Head of caudate nucleus (tissue), 42 donors: ENCODE measurements at places on chromosomes 16 and 17.

- no peak for DNase-seq
Measured at GRCh38 chr17:70629902-70630301, 460.6 kb downstream of the KCNJ2 start.

- DNase-seq = no peak
Measured at GRCh38 chr16:6969594-6969993, 363.1 kb upstream of the RBFOX1 start.

GRCh38 chr16:70750893-70751467, 50.0 kb downstream of the VAC14 start:
- no peak for DNase-seq

GRCh38 chr16:68512183-68512582, 26.9 kb upstream of the ZFP90 start:
- DNase-seq = no peak

DNA sequence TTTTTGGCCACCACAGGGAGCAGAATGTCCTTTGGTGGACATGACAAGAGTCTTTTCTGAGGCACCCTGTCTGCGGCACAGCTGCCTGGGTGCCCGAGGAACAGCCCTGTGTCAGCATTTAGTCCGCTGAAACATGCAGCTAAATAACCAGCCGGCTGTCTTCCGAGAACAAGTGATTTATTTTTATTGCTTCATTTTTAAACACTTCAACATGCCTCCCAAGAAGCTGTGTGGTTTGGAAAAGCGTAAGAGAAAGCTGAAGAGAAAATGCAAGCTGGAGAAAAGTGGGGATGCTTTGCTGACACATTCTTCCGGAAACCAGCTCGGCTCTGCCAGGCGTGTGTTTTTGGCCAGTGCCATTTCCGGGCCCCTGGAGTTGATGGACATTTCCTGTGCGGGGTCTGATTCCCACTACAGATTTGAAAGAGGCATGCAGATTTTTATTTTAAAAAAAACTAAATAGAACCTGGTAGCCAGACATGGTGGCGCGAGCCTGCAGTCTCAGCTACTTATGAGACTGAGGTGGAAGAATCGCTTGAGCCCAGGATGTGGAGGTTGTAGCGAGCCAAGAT, 94.7 kb downstream of the SEC14L1 start:
- DNase-seq = no peak

DNA sequence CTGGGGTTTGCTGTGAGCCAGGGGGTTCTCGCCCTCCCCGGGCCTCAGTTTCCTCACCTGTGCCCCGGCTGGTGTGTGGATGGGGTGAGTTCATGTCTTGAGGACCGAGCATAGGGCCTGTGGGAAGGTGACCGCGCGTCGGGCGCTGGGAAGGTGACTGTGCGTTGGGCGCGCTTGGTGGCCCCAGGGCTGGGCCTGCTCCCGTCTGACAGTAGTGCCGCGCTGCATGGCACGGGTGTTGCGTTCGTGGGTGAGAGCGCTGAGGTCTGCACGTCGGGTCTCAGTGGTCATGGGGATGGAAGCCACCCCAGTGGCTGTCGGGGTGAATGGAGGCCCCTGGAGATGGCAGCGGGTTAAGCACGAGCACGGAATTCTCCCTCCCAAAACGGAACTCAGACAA, 9.2 kb downstream of the ASPSCR1 start:
- DNase-seq = no peak

DNA sequence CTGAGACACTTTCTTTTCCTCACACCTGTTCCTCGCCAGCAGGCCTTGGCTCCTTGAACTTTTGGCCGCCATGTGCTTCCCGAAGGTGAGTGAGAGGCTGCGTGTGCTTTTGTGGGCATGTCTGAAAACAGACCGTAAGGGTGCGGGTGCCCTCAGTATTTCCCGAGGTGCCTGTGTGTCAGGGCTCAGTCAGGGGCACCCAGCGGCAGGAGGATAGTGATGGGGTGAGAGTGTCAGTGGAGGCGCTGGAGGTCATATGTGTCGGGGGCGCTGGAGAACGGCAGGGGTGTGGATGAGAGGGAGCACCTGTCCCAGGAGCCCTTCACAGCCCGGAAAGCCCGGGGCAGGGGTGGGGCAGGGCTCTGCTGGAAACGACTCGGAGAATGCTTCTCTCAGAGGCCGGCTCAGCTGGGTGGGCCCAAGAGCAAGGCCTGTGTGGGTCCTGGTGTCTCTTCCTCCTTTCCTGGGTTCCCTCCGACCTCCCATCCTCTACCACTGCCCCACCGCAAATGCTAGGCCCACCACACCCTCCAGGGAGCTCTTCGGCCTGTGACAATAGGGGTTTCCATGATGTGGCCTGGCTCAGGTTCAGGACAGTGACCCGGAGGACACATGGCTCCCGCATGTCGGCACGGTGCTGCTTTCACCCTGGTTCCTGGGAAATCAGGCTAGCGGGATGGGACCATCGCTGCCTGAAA, 451 bp downstream of the IL32 start:
- DNase-seq = no peak

DNA sequence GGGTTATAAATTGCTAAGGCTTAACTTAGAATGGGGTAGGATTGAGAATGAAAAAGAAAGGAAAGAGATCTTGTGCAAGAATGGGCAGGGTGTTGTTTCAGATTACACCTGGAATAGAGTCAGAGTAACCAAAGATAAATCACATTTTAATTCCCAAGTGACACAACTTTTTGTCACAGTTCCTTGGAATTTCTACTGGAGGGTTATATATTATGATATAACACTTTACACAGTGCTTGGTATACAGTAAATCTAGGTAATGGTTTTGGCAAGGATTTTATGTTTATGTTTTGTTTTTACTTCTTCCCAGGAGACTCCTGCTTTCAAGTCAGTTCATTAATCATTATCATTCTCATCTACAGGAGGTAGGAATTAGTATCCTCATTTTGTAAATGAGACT, 115.7 kb upstream of the KCNJ16 start:
- DNase-seq = no peak

DNA sequence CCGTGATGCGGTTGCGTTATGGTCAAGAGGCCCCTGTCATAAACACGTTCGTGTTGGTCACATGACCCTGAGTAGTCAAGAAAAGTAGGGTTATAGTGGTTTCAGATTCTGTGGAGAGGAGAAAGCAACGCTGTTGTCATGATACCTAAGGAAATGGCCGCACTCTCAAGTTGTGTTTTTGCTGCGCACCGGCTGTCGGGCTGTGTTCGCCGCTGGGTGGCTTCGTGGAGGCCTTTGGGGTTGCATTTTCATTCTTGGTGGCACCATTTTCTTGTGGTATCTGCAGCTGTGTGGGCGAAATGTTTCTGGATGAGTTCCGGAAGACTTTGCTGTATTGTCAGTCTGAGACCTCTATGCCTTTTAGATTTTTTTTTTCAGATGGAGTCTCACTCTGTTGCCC, 35.0 kb downstream of the DEF8 start:
- no peak for DNase-seq

- DNase-seq = no peak
Measured at GRCh38 chr16:85239871-85240270, 127.6 kb upstream of the CIBAR2 start.

DNA sequence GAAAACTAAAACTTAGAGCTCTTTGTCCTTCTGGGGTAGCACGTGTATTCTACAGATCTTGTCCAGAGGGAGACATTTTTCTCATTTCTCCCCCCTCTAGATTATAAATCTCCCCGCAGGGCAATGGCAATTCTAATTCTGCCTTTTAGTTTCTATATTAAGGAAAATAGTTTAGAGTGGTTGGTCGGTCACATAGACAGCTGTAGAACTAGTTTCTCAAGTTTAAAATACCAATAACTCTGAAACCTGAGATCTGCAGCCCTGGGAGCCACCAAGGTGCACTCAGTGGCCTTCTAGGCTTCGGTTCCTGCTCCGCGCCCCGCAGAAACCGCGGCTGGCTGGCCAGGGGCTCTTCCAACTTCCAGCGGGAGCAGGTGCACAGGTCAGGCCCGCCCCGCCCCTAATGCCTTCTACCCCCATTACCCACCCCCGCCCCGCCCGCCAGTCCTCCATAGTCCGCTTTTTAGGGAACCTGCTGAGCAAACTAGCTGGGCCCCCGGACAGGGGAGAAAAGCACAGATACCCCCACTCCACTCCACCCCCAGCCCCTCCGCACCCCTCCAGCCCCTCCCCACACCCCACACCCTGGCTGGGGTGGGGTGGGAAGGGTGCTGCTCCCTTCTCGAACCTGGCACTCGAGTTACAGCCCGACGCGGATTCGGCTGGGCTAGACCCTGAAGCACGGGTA, 431 bp downstream of the SLFN11 start:
- no peak for DNase-seq

GRCh38 chr16:83706394-83706793, 101.4 kb upstream of the HSBP1 start:
- DNase-seq = no peak

DNA sequence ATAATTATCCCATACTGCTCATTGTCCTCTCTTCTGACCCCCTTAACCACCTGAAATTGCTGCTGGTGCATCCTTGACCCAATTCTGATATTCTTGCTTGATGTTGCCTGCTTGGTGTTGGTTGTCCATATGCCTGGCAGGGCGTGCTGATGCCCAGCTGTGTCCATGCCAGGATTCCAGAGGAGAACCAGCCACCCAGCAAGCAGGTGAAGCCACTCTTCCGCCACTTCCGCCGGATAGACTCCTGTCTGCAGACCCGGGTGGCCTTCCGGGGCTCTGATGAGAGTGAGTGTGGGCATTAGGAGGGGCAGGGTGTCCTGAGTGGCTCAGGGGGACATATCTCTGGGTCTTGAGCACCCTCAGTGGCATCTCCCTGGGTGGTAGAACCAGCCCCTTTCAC, 11.4 kb downstream of the RAPGEFL1 start:
- DNase-seq = no peak

DNA sequence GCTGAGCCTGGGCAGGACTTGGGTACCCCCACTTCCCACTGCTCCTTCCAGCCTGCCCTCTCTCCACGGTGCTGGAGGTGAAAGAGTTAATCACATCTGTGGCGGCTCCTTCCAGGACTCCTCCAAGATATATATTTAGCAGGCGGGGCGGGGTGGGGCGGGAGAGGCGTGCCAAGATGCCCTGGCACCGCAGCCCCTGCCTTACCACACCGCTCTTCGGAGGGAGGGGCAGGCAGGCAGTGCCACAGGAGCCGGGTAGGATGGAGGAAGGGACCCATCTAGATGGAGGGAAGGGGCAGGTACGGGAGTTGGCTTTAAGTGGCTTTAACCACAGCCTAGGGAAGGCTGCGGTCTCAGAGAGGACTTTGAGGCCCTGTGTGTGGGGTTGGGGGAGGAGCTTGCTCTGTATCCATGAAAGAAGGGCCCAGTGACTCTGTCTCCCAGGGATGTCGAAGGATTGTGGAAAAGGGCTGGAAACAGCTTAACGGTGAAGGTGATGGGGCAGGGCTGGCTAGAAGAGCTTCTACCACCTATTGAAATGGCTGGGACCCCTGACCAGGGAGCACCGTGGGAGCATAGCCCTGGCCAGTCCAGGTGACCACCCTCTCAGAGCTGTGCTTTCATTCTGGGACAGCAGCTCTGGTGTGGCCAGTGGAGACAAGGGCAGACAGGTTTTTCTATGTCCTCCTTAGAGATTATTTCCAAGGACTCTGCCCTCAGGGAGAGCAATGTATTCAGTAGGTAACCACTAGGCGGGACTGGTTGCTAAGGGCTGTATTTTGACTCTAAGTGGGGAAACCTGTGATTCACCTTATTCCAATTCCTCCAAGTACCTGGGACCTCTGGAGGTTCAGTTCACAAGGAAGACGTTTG, 13.0 kb downstream of the GPR142 start:
- DNase-seq = no peak

- no peak for DNase-seq
Measured at GRCh38 chr17:66675991-66676371, 158.9 kb upstream of the CACNG5 start.

GRCh38 chr17:7043497-7044198, at the start of gene SLC16A11:
TSS of gene SLC16A11 (minus strand) at chr17:7044092. CDS start at chr17:7043513, 579 bp downstream.
- DNase-seq = peak; percentile 56

GRCh38 chr17:27246537-27246936, 47.4 kb upstream of the WSB1 start:
- no peak for DNase-seq

- DNase-seq = no peak
Measured at GRCh38 chr17:5354886-5355415, 64.5 kb downstream of the NUP88 start.

DNA sequence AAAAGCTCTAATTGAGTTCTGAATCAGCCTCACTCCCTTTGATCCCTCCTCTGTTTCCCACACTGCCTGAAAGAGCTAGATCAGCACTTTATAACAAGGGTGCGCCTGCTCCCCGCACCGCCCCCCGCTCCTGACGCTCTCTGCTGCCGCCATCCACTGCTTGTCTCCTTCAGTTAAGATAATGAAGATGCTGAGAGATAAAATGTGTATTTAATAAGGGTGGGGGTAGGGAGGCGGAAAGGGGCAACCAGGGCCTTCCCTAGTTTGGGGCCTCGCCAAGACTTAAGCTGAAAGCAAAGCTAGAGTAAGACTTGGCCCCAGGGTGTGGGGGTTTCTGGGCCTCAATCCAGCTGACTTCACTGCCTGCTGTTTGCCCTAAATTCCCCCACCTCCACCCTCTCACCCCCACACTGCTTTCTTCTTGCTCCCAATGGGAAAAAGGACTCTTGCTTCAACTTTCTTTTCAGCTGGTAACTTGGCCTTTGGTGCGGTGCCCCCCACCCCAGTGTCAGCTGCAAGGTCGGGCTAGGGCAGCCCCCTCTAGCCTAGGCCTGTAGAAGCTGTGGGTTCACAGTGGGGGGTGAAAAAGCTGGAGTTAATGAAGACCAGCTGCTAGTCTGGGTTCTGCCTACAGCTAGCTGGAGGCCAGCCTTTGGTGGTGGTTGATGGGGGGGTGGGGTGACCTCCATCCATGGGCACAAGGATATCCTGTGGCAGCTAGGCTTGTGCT, 1.8 kb upstream of the RARA start:
- DNase-seq = no peak

DNA sequence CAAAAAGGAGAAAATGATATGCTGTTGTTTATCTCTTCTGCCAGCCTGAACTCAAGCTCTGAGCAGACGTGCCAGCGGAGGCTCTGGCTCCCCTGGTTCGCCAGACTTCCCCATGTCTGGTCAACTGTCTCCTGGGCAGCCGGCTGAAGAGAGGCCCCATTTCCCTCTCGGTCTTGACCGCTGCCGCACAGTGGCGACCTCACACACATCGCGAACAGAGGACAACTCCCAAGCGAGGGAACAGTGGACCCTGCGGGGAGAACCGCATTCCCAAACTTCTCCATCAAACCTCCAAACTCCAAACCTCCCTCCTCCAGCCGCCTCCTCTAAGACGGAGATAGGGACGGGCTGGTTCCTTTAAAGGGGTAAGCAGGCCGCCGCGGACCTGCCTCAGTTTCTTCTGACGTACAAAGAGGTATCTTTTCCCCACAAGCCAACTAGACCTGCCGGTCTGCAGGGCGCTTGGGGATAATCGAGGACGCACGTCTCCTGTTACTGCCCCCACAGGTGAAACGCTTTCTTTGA, 24.9 kb upstream of the RFFL start:
- peak; percentile 75 for DNase-seq
